ENCODE measurements at places on chromosomes 1 and 21.

DNA sequence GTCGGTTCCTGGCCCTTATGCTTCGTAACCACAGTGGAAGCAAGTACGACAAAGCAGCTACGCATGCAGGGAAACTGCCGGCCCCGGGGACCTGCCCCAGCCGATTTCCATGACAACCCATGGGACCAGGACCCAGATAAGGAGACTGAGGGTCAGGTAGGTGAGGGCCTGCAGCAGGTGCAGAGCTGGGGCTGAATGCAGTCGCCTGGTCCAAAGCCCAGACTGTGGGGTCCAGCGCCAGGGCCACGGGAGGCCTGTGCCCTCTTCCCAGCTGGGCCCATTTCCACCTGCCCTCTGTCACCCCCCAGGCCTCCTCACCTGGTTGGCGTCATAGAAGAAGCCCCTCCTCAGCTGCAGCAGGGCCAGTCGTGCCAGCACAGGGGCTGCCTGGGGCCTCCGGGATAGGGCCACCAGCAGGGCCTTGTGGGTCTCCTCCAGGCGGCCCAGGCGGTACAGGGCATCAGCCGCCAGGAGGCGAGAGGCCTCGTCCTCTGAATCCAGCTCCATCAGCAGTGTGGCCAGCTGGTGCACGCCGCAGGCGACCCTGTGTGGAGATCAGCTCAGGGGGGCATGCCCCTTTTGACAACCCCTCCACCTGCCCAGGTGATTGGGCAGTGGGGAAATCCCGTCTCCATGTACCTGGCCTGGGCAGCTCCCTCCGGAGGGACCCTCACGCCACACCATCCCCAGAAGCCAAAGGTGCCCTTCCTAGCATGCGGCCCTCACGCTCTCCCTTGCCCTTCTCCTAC, 14.2 kb downstream of the TTC34 start:
- DNase-seq: peak; percentile 40

- DNase-seq: no peak
Observed at GRCh38 chr1:47767741-47768100, 229.5 kb downstream of the TRABD2B start.

DNA sequence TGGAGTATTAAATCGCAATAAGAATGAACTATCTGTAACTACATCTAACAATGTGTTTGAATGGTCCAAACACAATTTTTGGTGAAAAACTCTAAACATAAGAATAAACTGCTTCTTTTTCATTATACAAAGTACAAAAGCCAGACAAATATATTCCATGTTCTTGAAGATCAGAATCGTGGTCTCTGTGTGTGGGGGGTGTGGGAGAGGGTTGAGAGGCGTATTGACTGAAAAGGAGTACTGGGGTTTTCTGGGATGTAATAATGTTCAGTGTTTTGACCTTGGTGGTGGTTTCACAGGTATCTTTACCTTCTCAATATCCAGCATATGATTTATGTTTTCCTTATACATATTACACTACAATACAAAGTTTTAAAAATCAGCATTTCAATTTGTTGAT, 764 bp upstream of the CFH start:
- no peak for DNase-seq

GRCh38 chr1:109294481-109294880, 11.5 kb upstream of the PSRC1 start:
- DNase-seq: no peak

DNA sequence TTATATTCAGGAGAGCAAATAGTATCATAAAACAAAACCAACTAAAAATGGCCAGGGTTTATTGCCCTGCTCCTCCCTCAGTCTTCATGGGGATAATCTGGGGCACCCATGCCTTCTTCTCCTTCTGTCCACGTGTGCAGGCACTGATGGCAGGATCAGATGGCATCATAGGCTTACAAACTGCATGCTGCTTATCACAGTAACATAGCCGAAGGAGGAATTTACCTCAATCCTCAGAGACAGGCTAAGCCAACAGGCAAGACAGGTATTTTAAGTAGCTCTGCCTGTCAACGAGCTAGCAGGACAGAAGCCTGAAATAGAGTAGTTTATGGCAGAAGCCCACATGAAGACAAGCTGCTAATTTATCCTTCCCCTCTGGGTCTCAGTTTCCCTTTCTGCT, 9.4 kb downstream of the LAMB3 start:
- no peak for DNase-seq

- DNase-seq: no peak
Observed at GRCh38 chr1:70504821-70505193, 93.7 kb downstream of the CTH start.

DNA sequence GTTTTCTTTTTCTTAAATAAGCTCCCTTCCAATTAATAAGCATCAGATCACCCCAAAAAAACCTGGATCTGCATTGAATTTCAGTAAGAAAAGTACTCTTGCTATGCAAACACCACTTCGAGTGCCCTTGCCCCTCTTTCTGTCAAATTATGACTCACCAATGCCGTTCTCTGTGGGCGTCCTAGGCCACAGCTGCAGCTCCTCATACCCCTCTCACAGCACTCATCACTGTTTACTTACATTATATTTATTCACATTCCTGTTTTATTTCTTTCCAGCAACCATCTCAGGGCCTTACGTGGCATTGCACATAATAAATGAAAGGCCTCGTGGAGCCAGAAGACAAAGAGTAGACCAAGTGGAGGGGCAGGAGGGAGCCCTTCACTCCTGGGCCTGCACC, 99.1 kb upstream of the CTTNBP2NL start:
- DNase-seq: no peak

DNA sequence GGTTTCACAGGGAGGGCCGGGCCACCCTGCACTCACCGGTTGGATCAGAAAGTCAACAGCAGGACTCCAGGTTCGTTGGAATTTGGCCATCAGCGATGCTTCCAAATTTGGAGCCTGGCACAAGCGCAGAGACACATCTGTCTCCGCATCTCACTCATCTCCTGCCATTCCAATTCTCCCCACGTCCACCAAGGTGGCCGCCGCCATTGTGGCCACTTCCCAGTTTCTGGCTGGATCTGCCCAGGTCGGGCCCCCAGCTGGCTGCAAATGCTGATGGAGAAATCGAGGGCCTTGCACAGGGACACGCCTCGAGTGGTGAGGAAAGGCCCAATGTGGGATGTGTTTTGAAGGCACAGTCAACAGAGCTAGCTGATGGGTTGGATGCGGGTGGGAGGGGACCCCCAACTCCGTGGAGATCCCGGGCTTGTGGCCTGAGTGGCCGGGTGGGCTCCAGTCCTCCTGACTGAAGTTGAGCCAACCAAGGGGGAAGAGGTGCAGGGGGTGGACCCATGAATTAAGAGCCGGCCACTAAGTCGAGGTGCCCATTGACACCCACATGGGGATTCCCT, 102.7 kb downstream of the CRYAA start:
- DNase-seq: no peak

GRCh38 chr1:17633654-17634053, 94.2 kb downstream of the ARHGEF10L start:
- DNase-seq: no peak

- DNase-seq: no peak
Observed at GRCh38 chr1:226976978-226977642, 37.0 kb downstream of the COQ8A start.

DNA sequence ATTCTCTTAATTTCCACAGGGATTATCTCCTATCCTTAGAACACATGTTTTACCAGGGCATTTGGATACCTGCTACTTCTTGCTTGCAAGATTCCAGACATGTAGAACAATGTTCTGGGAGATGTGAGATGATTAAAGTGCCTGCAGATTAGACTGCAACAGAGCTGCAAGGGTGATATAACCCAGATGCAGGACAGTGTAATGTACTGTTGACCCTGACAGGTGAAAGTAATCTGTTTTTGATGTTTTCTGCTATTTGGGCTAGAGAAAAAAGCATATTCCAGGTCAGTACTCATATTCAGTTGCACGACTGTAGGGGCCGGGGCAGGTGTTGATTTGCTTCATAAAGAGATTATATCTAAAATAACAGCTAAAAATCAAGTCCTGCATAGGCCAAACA, 27.1 kb upstream of the TMEM54 start:
- DNase-seq: no peak

DNA sequence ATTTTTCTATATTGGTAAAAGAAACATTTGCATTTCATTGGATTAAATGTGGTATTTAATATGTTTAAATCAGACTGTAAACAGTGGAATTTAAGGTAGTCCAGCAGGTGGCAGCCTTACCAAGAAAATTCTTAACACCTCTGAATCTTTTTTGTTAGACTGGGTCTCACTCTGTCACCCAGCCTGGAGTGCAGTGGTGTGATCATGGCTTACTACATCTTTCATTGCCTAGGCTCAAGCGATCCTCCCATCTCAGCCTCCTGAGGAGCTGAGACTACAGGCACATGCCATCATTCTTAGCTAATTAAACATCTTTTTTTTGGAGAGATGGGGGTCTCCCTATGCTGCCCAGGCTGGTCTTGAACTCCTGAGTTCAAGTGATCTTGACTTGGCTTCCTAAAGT, 98.8 kb downstream of the RABGAP1L start:
- peak; percentile 63 for DNase-seq

DNA sequence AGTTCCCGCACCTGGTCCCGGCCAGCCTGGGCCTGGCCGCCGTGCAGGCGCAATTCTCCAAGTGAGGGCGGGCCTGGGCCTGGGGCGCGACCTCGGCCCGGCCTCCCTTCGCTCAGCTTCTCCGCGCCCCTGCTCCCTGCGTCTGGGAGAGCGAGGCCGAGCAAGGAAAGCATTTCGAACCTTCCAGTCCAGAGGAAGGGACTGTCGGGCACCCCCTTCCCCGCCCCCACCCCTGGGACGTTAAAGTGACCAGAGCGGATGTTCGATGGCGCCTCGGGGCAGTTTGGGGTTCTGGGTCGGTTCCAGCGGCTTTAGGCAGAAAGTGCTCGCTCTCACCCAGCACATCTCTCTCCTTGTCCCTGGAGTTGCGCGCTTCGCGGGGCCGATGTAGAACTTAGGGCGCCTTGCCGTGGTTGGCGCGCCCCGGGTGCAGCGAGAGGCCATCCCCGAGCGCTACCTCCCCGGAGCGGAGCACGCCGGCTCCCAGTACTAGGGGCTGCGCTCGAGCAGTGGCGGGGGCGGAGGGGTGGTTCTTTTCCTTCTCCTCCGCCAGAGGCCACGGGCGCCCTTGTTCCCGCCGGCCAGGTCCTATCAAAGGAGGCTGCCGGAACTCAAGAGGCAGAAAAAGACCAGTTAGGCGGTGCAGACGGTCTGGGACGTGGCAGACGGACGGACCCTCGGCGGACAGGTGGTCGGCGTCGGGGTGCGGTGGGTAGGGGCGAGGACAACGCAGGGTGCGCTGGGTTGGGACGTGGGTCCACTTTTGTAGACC, 1.2 kb downstream of the OLIG1 start:
- DNase-seq: peak; percentile 75

DNA sequence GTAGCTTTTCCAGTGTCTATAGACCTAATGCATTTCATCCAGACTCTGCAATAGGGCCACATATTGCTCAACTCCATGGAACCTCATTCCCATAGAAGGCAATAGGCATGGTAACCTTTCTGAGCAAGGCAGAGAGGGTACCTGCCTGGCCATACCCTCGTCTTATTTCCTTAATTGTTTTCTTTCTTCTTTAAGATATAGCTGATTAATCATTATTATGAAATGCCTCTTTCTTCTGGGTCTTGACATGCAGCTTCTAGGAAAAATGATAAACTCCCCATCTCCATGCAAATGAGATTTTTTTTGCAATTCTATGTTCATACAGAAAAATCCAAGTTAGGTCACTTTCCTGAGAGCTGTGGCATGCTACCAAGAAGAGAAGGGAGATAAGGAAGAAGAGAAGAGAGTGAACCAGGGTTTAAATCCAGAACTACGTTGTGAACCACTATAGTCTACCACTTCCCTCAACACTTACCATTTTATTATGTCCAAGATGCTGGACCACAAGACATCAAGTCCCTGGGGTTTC, 33.0 kb upstream of the IL20 start:
- peak; percentile 16 for DNase-seq

DNA sequence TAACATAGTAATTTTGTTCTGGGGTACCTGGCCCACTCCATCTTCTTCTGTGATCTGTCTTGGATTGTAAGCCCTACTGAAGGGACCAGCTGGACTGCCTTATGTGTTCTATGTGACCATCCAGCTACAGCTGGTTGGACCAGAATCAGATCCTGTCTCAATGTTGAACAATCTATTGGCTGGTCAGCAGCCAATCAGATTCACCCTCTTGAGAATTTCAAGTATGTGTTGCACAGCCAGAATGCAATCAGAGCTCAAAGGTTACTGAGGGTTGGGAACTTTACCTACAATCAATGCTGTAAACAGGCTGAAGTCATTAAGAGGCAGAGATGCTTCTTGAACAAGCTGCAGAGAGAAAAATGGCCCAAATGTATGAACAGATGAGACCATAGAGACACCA, 61.9 kb downstream of the KCNC4 start:
- no peak for DNase-seq

DNA sequence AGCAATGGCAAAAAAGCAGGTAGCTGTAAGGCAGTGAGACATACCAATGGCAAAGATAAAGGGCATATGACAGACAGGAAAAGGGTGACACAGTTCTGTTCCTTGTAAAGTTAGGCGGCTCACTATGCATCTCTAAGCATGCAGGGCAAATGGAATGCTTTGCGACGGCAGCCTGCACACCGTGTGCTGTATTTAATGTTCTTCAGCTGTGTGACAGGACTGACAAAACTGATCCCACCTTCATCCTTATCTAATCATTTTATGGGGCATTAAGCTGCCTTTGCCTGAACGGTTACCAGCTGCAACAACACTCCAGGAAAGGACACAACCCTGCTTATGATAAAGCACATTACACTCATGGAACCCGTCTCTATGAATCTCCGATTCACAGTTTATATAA, 80.5 kb upstream of the VAV3 start:
- DNase-seq: no peak

DNA sequence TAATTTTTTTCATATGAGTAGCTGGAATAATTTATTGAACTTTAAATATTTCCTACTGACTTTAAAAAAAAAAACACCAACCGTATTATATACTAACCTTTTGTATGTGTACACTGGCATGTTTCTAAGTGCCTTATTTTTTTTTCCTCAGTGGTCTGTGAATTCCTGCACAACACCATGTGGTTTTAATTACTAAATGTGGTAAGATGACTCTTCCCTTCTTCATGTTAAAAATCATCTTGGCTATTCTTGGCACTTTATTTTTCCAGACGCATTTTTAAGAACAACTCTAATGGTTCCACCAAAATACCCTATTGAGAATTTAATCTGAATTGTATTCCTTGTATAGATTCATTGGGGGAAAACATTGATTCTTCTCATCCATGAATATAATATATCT, 28.4 kb downstream of the PPP2R5A start:
- no peak for DNase-seq

GRCh38 chr1:203598752-203599151, 27.9 kb upstream of the ATP2B4 start:
- DNase-seq: no peak

DNA sequence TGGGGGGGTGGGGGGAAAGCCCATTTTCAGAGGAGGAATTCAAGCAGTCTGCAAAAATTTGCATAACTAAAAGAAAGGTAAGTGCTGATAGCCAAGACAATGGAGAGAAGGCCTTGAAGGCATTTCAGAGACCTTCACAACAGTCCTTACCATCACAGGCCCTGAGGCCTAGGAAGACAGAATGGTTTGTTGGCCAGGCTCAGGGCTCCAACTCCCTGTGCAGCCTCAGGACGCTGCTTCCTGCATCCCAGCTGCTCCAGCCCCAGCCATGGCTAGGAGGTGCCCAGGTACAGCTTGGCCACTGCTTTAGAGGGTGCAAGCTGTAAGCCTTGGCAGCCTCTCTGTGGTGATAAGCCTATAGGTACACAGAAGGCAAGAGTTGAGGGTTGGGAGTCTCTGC, 571.6 kb downstream of the MATN1 start:
- DNase-seq: no peak
